LHCN-M2 (cell line): ENCODE measurements at places on chromosomes 1 and 21. TPM values are rescaled to one million over a fixed set of nuclear protein-coding genes. Genes with fewer than 3 reads are reported as not detected.

- no peak for DNase-seq
These were observed 1.3 kb upstream of the BLACAT1 start for GRCh38 chr1:205456868-205457745.

Gene KCNJ15
- 19.2 and 19.8 TPM in 2 replicates for total RNA-seq

GRCh38 chr1:63368131-63368530, 704 bp downstream of the ALG6 start:
- peak; percentile 2 for DNase-seq

DNA sequence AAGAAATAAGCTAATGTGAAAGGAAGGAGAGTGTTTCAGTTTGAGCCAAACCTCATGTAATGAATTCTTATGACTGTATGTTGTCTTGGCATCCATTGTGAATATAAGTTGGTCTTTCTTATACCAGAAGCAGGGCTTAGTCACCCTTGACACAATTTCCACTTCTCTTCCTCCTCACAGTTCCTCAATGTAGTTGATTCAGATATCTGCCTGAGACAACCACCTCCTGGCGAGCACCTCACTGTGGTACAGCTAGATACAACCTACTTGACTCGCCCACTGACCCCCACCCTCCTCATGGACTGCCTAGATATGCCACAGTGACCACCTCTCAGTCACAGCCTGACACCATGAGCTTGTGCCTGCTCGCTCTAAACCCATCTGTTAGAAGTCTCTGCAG, 45.6 kb downstream of the KYAT3 start:
- DNase-seq: no peak

- no peak for DNase-seq
These were observed 429 bp downstream of the FCGR2A start for GRCh38 chr1:161505686-161506085.
